ENCODE measurements at places on chromosomes 12 and 14. TPM values are rescaled to one million over a fixed set of nuclear protein-coding genes. Genes with fewer than 3 reads are reported as not detected.

OAS2 gene
- total RNA-seq, result 59.2 TPM

ZNF385A gene
- total RNA-seq, result 1.5 TPM

- H3K36me3 ChIP-seq, result peaks cover 16% of the 10 kb centered on the region
- peak overlapping the region; percentile 99 for H3K27ac ChIP-seq
- DNase-seq, result no peak
Observed at GRCh38 chr14:61510736-61511557, 184.4 kb upstream of the HIF1A start.

- H3K4me1 ChIP-seq, result no peaks in the 10 kb centered on the region
- H3K36me3 ChIP-seq, result peaks cover 5% of the 10 kb centered on the region
- DNase-seq, result no peak
- no peaks in the 10 kb centered on the region for H3K27me3 ChIP-seq
- H3K4me3 ChIP-seq, result no peak overlapping the region
Observed at GRCh38 chr12:43102546-43103264, 449.3 kb downstream of the ADAMTS20 start.

- H3K4me1 ChIP-seq, result no peaks in the 10 kb centered on the region
- H3K27me3 ChIP-seq, result peaks cover 17% of the 10 kb centered on the region
- H3K36me3 ChIP-seq, result no peaks in the 10 kb centered on the region
- H3K4me3 ChIP-seq, result no peak overlapping the region
Observed at GRCh38 chr12:91590966-91591638, 408.5 kb upstream of the DCN start.

DNA sequence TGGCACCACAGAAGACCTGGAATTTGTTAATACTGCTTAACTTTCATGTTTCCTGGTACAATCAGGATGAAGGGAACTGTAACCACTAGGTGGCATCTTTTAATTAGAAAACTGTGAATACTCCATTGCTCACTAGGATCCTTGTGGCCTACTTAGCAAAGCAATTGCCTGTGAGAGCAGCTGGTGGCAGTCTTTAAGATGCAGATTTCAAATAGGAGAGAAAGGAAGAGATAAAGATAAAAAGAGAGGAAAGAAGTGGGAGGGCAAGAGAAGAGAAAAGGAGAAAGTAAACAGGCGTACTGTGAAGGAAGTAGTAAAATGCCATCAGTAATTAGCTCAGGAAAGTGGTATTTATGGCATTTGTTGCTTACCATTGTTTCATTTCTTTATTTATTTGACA lies 114.5 kb downstream of the RAD51B start:
- H3K27ac ChIP-seq, result peak overlapping the region; percentile 10
- no peak overlapping the region for H3K4me3 ChIP-seq
- no peak for DNase-seq
- H3K27me3 ChIP-seq, result no peaks in the 10 kb centered on the region

- H3K36me3 ChIP-seq, result no peaks in the 10 kb centered on the region
- H3K27me3 ChIP-seq, result peaks cover 20% of the 10 kb centered on the region
- DNase-seq, result no peak
- H3K4me1 ChIP-seq, result peaks cover 8% of the 10 kb centered on the region
- H3K4me3 ChIP-seq, result no peak overlapping the region
Observed at GRCh38 chr12:51874000-51874399, 13.9 kb upstream of the ANKRD33 start.

Data from natural killer cell treated with Interleukin-12 subunit alpha and Interleukin-12 subunit beta and Interleukin-15 and Interleukin-18, amount 100 ng/mL, for 72 hours (primary cell).